NCI-H526 treated with DMSO at 0.1 percent for 48 hours (cell line): ENCODE measurements at places on chromosomes 2 and 18.

DNA sequence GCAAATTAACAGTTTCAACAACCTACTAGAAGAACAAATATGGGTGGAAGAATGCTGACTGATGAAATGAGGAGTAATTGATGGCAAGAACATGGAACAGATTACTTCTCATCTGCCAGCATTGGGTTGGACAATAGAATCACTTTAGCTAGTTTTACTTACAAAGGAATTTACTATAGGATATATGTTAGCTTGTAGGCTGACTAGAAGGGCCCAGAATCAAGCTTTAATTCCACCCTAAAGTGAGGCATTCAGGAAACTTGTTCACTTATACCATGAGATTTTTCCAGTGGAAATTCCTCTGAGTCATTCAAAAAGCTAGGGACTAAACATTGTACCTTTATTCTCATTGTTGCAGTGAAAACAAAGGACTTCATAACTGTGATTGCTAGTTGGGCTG, 5.0 kb upstream of the ZSWIM2 start:
- no peak for DNase-seq

- DNase-seq = no peak
Observed at GRCh38 chr2:236256366-236256985, 7.7 kb downstream of the ASB18 start.

DNA sequence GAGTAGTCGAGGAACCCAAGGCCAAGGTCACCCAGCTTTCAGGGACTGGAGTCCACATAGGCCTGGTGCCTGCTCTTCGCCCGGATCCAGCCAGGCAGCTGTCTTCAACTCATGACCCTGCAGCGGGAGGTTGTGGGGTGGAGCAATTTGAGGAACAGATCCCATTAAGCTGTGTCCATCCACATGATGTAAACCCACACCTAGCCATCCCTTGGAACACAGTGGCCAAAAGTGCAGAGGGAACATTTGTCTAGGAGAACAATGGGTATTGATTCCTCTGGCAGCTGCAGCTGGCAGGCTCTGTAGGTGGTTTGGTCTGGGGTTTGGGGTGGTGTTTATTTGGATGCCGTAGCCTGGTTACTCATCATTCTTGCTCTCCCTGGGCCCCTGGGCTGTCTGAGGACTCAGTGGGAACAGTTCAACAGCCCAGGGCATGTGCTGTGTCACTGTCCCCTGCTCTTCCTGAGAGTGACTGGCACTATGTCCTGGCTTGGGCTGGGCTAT, 99.4 kb downstream of the TFCP2L1 start:
- DNase-seq = peak; percentile 3

GRCh38 chr2:199862788-199863187, 11.8 kb upstream of the FTCDNL1 start:
- no peak for DNase-seq

GRCh38 chr18:48775372-48776155, 175.2 kb downstream of the SMAD7 start:
- no peak for DNase-seq

DNA sequence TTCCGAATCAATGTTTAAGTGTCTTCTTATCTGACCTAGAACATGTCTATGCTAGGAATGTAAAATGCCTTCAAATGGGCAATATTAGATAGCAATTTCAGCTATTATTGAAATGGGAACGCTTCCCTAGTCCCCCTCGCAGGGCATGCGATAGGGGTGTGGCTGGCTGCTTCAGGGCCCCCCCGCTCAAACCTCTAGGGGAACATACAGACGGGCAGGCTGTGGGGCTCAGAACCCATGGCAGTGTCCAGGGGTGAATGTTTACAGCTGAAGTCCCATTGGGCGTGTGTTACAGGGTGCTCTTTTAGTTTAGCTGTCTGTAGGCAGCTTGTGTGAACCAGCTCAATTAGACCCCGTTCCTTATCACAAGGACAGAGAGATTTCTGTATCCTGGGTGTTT, 315.9 kb downstream of the DSEL start:
- DNase-seq = no peak

- no peak for DNase-seq
Observed at GRCh38 chr2:239266434-239266766, 134.4 kb downstream of the HDAC4 start.

DNA sequence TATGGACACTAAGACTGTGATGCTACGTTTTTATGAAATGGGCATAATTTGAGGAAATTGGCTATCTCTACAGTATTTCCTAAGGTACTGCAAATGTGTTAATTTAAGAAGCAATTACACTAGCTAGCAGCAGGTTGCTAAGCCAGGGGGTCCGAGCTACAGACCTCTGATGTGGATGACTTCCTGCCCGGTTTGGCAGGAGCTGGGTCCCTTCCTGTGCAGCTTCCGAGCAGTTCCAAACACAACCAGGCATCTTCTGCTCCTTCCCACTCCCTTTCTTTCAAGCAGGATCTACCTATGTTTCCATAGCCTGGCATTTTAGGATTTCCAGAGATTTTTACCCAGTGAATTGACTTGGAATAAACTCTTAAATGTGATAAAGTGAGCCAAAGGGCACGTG, 55.7 kb downstream of the SCN2A start:
- no peak for DNase-seq

DNA sequence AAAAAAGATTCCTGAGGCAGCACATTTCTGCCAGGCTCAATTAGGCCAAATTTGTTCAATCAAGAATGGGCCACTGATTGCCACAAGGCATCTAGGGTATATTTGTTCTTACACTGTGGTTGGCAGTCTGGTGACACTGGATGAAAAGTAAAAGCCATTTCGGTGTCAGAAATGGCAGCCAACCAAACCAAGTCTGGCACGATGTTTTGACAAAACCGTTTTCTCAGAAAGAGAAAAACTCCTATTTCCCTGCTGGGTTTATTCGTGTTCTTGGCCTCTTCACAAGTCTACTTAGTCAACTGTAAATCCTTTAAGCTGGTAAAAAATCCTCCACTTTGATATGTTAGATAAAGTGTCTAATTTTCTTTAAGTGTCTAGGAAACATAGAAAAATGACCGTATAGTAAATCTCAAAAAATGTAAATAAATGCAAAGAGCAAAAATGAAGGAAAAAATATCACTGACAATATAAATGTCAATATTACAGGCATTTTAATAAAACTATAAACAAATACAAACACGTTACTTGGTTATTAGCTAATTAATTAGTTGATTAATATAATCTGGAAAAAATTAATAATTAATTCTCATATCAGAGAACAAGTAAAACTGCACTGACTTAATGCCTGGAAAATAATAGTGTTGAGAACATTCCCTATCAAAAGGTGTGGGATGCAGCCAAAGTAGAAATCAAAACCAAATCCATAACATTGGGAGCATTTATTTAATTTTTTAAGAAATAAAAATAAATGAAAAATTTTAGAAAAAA, 182.0 kb upstream of the ZNF804A start:
- no peak for DNase-seq
